Osteocyte (in vitro differentiated cells): ENCODE measurements at places on chromosomes 3 and 15. TPM values are rescaled to one million over a fixed set of nuclear protein-coding genes. Genes with fewer than 3 reads are reported as not detected.

PEX11A gene
- 4.6 and 5.6 TPM in 2 replicates for total RNA-seq

FGF12 gene
- not detected in 2 replicates for total RNA-seq

TICRR gene
- total RNA-seq = 2.1 and 2.3 TPM in 2 replicates

SERINC4 gene
- total RNA-seq = not detected in 2 replicates

BFSP2 gene
- total RNA-seq = not detected in 2 replicates

SLC12A1 gene
- total RNA-seq = not detected in 2 replicates

TMEM202 gene
- not detected in 2 replicates for total RNA-seq

ADAMTS9 gene
- total RNA-seq = 0.94 and 1.5 TPM in 2 replicates

UCN2 gene
- 0.81 and 0.89 TPM in 2 replicates for total RNA-seq

ANKUB1 gene
- not detected in 2 replicates for total RNA-seq

HRG gene
- total RNA-seq = not detected in 2 replicates

PLCD1 gene
- 21.8 and 22.8 TPM in 2 replicates for total RNA-seq

ADCY5 gene
- 10.6 and 15.3 TPM in 2 replicates for total RNA-seq

GRAMD2A gene
- total RNA-seq = 0.47 TPM in 1 of 2 replicates, not detected in the other

OR5K1 gene
- total RNA-seq = not detected in 2 replicates

HCN4 gene
- total RNA-seq = not detected in 2 replicates

GCNT3 gene
- total RNA-seq = 0.40 and 0.76 TPM in 2 replicates

PLSCR5 gene
- total RNA-seq = not detected in 2 replicates

PPARG gene
- total RNA-seq = 4.4 and 6.2 TPM in 2 replicates

GREM1 gene
- 252 and 294 TPM in 2 replicates for total RNA-seq

CCR9 gene
- total RNA-seq = not detected in 2 replicates

MAPKBP1 gene
- 28.0 and 34.2 TPM in 2 replicates for total RNA-seq

OR5H1 gene
- total RNA-seq = not detected in 2 replicates

DNASE1L3 gene
- not detected in 2 replicates for total RNA-seq

C15orf62 gene
- not detected in 2 replicates for total RNA-seq

WDR53 gene
- total RNA-seq = 15.4 and 16.5 TPM in 2 replicates

GPR62 gene
- total RNA-seq = not detected in 2 replicates

CPNE9 gene
- total RNA-seq = 0.26 TPM in 1 of 2 replicates, not detected in the other

LMAN1L gene
- total RNA-seq = not detected in 2 replicates

GP9 gene
- total RNA-seq = not detected in 2 replicates

CLDN18 gene
- total RNA-seq = not detected in 2 replicates

ARHGAP31 gene
- 49.7 and 51.0 TPM in 2 replicates for total RNA-seq

CD86 gene
- total RNA-seq = not detected in 2 replicates

SCN5A gene
- not detected in 2 replicates for total RNA-seq

PIK3CB gene
- 15.9 and 16.7 TPM in 2 replicates for total RNA-seq

HIGD2B gene
- not detected in 2 replicates for total RNA-seq

CYP1A2 gene
- total RNA-seq = not detected in 2 replicates

THBS1 gene
- total RNA-seq = 812 and 849 TPM in 2 replicates

CORO2B gene
- 21.8 and 22.6 TPM in 2 replicates for total RNA-seq

ADAMTSL3 gene
- not detected in 2 replicates for total RNA-seq

CACNA2D3 gene
- 0.18 and 0.46 TPM in 2 replicates for total RNA-seq

TRIM42 gene
- not detected in 2 replicates for total RNA-seq

XCR1 gene
- not detected in 2 replicates for total RNA-seq
